ENCODE measurements at places on chromosomes 5 and 9.

DNA sequence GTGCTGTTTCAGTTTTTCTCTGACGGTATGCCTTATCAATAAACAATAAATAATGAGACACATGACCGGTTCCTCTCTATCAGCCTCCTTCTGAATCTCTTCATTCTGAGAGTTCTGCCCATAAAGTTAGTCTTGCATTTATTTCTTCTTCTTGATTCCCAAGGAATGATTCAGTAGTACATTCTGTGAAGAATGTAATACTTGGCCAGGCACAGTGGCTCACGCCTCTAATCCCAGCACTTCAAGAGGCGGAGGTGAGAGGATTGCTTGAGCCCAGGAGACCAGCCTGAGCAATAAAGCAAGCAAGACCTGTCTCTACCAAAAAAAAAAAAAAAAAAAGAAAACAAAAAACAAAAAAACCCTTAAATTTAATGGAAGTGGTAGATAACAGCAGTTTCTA is 53.9 kb downstream of the PAM start:
- DNase-seq, result no peak

DNA sequence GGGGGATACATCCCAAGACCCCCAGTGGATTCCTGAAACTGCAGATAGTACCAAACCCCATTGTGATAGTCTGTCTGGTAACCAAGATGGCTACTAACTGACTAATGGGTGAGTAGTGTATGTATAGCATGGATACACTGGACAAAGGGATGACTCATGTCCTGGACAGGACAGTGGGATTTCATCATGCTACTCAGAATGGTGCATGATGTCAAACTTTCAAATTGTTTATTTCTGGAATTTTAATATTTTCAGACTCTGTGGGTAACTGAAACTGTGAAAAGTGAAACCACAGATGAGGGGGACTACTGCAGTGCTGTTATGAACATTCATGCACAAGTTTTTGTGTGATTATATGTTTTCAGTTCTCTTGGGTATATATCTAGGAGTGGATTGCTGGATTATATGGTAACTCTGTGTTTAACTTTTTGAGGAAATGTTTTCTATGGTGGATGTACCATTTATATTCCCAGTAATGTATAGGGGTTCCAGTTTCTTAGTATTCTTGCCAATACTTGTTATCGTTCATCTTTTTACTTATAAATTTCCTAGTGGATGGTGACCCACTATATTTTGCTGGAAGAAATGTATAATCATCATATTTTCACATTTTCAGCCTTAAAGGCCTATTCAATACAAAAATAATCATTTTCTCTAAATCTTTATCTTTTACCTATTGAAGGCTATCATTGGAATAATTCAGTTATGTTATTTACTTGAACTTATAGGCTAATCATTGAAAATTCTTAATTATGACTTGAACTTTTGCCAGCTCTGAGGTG is 140.9 kb downstream of the NR3C1 start:
- no peak for DNase-seq

DNA sequence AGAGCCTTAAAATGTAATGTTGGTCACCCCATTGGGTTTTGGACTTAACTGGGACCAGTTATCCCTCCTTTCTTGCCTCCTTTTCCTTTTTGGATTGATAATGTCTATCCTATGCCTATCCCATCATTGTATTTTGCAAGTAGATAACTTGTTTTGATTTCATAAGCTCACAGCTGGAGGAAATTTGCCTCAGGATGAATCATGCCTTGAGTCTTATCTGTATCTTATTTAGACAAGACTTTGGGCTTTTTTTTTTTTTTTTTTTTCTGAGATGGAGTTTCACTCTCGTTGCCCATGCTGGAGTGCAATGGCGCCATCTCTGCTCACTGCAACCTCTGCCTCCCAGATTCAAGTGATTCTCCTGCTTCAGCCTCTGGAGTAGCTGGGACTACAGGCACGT is 443.3 kb downstream of the DNAH5 start:
- DNase-seq, result no peak

DNA sequence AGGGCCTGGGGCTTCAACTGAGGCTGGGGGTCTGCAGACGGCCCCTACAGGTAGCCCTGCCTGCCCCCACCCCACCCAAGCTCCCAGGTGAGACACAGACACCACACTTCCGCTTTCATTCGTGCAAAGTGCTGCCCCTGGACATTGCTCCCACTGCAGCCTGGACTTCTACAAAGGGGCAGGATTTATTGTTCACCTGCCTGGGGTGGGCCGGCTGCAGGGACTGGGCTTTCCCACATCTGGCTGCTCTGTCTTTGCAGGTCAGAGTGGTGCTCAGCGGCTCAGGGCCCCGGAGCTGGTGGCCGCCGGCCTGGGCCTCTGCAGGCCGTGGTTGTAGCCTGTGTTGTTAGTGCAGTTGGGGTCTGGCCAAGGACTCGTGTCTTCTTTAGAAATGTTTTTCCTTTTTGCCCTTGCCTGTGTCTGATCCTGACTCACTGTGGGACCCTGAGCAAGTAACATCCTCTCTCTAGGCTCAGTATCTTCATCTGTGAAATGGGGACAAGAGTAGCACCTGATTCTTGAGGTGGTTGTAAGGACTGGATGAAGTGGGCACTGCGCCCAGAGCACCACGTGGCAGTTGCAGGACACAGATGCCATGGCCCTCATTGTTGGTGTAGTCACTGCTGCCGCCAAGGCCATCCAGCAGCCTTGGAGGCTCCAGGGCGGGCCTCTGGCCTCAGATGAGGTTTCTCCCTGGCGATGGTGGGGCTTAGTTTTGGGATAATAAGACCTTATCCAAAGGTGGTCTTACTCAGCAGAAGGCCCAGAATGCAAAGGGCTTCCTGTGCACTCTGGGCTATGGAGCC is 143.9 kb downstream of the CACNA1B start:
- no peak for DNase-seq
